ENCODE measurements at places on chromosomes 12 and 14.

DNA sequence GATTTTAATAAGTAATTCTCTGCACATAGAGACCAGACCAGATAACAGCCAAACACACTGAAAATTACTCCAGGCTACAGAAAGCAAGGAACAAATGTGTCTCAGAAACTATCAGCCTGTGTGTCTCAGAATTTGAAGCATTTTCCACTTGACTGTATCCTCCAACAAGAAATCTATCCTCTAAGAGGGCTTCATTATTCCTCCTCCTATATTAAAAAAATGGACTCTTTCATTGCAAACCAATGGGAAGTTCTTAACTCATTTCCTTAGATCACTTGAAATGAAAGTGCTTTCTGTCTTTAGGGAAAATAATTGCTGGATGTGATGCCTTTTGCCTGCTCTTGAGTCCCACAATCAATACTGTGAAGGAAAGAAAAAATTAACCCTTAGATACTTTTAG is 2.3 kb downstream of the ST8SIA1 start:
- DNase-seq: no peak

DNA sequence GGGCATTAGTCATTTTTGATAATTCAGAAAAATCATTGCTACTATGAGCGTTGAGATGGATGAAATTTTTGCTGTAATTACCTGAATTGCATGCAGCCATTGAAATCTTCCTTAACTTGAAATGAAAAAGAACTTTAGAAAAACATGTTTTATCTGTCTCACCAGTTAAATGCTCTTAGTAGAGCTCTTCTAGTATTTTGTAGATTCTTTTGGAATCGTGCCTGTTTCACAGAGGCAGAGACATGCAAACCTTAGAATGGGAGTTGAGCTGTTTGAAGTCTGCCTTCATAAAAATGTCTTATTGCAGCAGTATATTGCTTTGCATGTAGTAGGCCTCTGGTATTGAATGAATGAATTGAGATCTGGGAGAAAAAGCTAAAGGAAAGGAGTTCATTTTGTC is 4.2 kb downstream of the PEX5 start:
- DNase-seq: no peak

DNA sequence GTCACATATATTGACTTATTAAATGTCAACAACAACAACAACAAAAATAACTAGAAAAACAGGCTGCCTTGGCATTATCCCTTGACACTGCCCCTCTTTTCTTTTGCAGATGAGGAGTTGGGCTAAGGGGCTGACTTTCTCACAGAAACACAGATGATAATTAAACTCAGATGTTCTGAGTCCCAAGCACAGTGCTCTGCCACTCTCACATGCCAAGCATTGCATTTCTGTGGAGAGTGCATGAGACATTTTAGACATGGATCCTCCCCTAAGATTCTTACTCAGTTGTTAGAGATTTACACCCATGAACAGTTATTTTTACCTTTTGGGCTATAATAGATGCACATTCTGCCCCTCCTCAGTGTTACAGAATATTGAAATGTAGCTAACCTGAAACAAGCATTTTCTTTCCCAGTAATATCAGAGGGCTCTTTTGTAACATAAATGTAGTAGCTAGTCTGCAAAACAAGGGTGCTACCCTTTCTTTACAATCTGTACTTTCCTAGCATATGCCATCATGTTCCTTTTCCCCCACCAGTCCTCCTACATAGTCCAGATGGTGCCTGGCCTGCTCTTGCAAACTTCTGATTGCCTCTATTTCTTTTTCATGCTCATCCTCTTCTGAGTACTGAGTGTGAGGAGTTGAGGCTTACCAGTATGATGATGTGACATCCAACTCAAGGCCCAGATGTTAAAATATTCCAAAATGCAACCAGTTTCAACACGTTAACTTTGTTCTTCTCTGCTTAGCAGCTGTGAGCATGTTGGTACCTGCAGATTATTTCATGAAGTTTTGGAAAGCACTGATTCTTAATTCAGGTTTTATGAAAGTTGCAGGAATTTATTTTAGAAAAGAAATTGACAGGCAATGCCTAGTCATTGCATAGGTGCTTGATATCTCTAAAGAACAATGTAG is 125.0 kb upstream of the ATP2B1 start:
- DNase-seq: no peak

DNA sequence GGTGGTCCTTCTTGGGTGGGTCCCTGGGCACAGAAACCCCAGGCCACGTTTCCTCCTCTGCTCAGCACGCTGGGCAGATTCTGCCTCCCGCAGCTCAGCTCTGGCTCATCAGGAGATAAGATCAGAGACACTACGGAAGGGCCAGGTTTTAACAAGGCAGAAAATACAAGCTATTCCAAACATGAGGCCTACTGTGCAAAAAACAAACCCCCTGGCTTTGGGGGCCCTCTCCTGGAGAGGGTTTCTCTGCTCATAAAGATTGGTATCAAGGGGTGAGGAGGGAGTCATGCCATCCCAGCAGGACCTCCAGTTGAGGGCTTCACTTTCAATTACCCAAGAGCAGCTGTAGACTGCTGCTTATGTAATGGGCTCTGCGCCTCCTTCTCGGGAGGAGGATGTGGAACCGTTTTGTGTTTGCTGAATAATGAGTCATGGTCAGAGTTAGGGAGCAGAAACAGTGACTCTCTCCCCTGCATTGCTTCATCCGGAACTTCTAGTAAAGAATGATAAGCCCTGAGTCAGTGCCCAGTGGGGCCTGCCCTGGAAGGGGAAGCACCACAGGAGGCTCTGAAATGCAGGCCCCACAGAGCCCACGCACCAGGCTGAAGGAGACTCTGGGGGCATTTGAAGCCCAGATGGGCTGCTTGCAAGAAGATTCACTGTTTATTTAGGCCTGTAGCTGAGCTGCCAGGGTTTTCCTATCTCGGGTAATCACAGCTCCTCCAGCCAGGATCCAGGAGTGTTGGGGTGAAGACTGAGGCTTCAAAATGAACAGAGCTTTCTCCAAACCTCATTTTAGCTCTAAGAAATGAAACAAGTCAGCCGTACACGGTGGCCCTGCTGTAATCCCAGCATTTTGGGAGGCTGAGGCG is 79.3 kb downstream of the SSPN start:
- DNase-seq: no peak

GRCh38 chr12:62653740-62654139 is 187.1 kb downstream of the MON2 start:
- DNase-seq: no peak

DNA sequence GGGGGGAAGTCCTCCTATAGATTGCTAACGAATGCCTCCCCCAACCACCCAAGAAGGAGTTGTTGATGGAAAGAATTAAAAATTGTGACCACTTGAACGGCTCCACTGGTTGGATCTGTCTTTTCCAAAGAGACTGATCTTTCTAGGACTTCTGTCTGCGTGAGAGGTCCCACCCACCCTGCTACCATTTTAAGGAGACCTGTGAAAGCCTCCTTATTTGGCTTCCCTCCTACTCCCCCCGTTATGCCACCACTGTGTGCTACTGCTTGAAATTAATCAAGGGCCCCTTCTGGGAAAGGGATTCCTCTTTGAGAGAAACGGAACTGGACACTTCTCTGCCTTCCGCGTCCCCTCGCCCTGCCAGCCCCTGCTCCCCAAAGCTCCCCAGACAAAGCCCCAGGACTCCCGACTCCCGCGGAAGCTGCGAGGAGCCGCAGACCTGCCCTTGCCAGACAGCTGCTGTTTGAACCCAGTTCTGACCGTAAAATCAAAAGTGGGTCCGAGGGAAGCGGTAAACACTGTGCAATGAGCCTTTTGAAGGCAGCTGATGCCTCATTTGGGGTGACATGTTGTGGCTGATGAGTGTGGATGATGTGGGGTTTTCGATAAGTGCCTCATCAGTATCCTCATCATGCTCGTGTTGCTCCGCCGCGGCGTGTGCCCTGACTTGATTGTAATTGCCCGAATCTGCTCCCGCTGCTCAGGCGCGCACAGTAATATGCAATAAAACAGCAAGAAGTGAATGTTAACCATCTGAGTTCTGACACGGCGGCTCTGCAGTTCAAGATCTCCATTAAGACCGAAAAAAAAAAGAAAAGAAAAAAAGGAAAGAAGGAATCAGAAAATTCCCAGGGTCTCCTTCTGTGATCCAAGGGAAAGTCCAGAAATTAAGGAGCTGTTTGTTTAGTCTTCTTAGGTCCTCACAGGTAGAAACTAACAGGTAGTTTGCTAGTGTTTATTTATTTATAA is 48.2 kb downstream of the MBIP start:
- DNase-seq: no peak

DNA sequence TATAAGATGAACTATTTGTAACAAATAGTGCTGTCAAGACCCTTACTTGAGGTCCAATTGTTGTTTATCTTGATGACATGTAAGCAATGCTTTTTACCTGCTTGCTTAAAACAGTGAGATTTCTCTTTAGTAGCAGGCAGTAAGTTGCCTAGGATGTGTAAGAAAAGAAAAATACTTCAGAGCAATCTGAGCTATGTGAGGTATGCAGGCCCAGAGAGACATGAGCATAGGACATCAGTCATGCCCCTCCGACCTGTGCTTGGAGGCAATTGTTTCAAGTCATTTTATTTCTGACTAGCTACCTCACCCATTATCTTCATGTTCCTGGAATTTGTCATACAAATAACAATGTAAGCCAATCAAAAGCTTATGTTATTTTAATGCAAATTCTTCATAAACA is 930.6 kb upstream of the FBXO33 start:
- DNase-seq: no peak

GRCh38 chr14:80636071-80636470 is 305.5 kb downstream of the CEP128 start:
- no peak for DNase-seq

DNA sequence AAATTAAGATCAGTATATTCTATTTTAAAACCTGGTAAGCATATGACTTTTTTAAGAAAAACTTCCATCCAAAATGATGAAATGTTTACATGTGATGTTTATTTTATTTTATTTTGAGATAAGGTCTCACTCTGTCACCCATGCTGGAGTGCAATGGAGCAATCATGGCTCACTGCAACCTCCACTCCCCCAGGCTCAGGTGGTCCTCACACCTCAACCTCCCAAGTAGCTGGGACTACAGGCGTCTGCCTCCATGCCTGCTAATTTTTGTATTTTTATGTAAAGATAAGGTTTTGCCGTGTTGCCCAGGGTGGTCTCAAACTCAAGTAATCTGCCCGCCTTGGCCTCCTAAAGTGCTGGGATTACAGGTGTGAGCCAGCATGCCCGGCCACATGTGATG is 141.8 kb downstream of the ZFP36L1 start:
- no peak for DNase-seq

- DNase-seq: no peak
These were observed 349 bp downstream of the CDC42BPB start for GRCh38 chr14:103057028-103057371.

- DNase-seq: no peak
These were observed 124.0 kb downstream of the NDUFA12 start for GRCh38 chr12:94879542-94879941.

DNA sequence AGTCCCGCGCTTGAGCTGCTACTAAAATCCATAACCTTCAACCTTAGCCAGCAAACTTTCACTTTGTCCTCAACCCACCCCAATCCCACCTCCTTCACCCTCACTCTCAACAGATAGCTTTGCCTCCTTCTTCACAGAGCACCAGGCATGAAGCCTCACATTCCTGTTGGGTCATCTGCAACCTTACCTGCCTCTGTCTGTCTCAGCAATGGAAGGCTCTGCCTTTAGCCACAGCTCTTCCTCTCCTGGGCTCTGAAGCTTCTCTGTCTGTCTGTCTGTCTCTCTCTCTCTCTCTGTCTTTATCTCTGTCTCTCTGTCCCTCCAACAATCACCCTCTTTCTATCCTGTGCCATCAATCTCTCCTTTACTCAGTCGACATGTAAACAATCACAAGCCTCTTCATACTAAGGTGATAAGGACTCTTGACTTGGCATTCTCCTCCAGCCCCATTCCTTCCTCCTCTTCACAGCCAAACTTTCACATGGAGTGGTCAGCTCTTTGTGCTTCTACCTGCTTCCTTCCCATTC is 220.8 kb downstream of the SPTSSA start:
- no peak for DNase-seq

- DNase-seq: no peak
These were observed 13.4 kb upstream of the NXPH4 start for GRCh38 chr12:57203201-57203600.

DNA sequence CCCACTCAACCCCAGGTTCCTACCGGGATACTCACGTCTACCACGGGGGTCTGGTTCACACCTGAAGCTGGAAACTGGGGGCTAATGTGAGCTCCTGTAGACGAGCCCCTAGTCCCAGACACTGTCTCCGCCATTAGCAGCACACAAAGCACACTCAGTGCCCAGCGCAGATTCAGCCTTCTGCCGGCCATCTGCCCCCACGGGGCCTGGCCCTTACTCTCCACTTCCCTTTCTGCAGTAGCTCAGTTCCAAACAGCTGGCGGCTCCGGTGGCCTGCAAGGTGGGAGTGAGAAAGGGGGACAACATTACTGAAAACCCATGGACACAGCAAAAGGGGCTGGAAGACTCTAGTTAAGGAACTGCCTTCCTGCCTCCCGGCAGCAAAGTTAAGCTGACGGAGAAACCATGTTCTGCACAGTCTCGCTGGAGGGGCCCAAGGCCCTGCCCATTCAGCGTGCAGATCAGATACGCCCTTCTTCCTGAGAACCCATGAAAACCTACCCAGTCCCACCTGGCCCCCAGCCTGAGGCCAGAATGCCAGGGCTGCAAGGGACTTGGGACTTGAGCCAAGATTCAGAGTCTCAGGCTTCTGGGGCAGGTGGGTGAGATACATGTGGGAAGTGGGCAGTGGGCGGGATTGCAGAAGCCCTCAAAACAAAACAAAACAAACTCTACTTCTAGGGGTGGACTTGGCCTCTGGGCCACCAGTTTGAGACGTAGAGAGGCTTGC is 2.1 kb downstream of the SLC8B1 start:
- no peak for DNase-seq

DNA sequence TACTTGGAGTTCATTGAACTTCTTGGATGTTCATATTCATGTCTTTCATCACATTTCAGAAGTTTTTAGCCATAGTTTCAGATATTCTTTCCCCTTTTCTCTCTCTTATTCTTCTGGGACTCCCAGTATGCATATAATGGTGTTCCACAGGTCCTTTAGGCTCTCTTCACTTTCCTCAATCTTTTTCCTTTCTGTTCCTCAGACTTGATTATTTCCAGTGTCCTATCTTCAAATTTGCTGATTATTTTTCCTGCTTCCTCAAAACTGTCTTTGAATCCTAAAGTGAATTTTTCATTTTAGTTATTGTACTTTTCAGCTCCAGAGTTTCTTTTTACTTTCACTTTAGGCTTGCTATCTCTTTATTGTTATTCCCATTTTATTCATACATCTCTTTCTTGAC is 8.8 kb upstream of the ZFP36L1 start:
- DNase-seq: no peak

- DNase-seq: no peak
These were observed 15.0 kb upstream of the SMARCC2 start for GRCh38 chr12:56204275-56204674.
